Colonic mucosa (tissue), 4 donors: ENCODE measurements at places on chromosomes 16 and 17. TPM values are rescaled to one million over a fixed set of nuclear protein-coding genes. Genes with fewer than 3 reads are reported as not detected.

Gene SLFN5
- total RNA-seq, result 3.0 TPM

Gene HOXB8
- 7.4 TPM for total RNA-seq

Gene CALCOCO2
- total RNA-seq, result 232 TPM

Gene WSCD1
- total RNA-seq, result 22.3 TPM

Gene PGAP6
- 102 TPM for total RNA-seq

Gene HBQ1
- not detected for total RNA-seq

Gene CCT6B
- total RNA-seq, result 0.67 TPM

Gene ZMYND15
- 1.2 TPM for total RNA-seq

Gene FOXF1
- 12.1 TPM for total RNA-seq

Gene SPIRE2
- 80.5 TPM for total RNA-seq

Gene CDH15
- total RNA-seq, result not detected

Gene MYO15B
- total RNA-seq, result 210 TPM

Gene TMIGD1
- total RNA-seq, result 107 TPM

Gene TBC1D3E
- total RNA-seq, result not detected

Gene CHST5
- total RNA-seq, result 107 TPM

Gene TMEM238L
- total RNA-seq, result 63.1 TPM

Gene CCL1
- not detected for total RNA-seq

Gene ZG16
- total RNA-seq, result 280 TPM

Gene P2RX5
- 0.93 TPM for total RNA-seq

Gene SMIM36
- not detected for total RNA-seq

Gene PLCG2
- 9.6 TPM for total RNA-seq

Gene BMERB1
- 6.2 TPM for total RNA-seq

Gene TERB1
- total RNA-seq, result 0.22 TPM

Gene GRIN2A
- total RNA-seq, result 0.15 TPM

Gene TEDC2
- total RNA-seq, result 24.0 TPM

Gene MPP3
- 1.9 TPM for total RNA-seq

Gene PRDM7
- total RNA-seq, result not detected

Gene NKD1
- total RNA-seq, result 2.3 TPM

Gene ZNF785
- total RNA-seq, result 12.7 TPM

Gene TBC1D3I
- 0.88 TPM for total RNA-seq

Gene NOG
- total RNA-seq, result 0.16 TPM

Gene HS3ST4
- total RNA-seq, result not detected

Gene LRRC36
- not detected for total RNA-seq

Gene SNX20
- total RNA-seq, result 0.86 TPM

Gene CAPN15
- total RNA-seq, result 74.6 TPM

Gene HOXB4
- total RNA-seq, result 4.7 TPM

Gene SKAP1
- 2.1 TPM for total RNA-seq

Gene TIGD7
- 3.1 TPM for total RNA-seq

Gene GCSH
- 9.4 TPM for total RNA-seq

Gene USP31
- total RNA-seq, result 9.8 TPM

Gene ALOX15
- total RNA-seq, result not detected

Gene CACNG3
- total RNA-seq, result not detected

Gene TCAP
- total RNA-seq, result 1.2 TPM

Gene ENPP7
- not detected for total RNA-seq

Gene TTLL6
- 18.7 TPM for total RNA-seq

Gene HAGHL
- 13.0 TPM for total RNA-seq

Gene GRB7
- total RNA-seq, result 22.4 TPM

Gene ALOX15B
- 0.56 TPM for total RNA-seq

Gene STH
- total RNA-seq, result not detected

Gene SLFN13
- 6.2 TPM for total RNA-seq

Gene KRTAP4-6
- not detected for total RNA-seq

Gene THAP11
- total RNA-seq, result 22.0 TPM

Gene CPPED1
- 29.1 TPM for total RNA-seq

Gene RNF43
- 51.2 TPM for total RNA-seq

Gene MAP2K3
- 64.5 TPM for total RNA-seq
